ENCODE measurements at places on chromosomes 12 and 14.
A peak's percentile ranks its signal among the peaks of the same experiment; 100 is the strongest.

GRCh38 chr12:132441871-132442863 lies 47.8 kb upstream of the FBRSL1 start:
- no peak for DNase-seq

- DNase-seq = peak; percentile 42
These were observed 858 bp upstream of the ANKRD13A start for GRCh38 chr12:109998241-109998903.

- DNase-seq = no peak
These were observed 5.2 kb upstream of the AAAS start for GRCh38 chr12:53326460-53327185.

DNA sequence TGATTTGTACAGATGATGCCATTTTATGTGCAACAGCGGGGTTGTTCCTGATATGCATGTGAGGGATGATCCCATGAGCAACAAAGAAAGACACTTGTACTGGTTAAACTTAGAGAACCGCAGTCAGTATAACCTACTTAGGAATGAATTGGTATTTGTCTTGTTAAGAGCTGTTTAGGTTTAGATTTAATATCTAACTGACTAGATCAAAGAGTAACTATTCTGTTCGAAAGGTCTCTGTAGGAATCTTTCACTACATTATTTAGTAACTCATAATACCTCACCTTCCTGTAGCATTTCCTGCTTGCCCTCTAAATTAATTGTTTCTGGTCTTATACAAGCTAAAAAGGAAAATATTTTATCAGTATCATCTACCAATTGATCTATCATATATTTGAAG lies 350.4 kb downstream of the TRHDE start:
- no peak for DNase-seq

- DNase-seq = no peak
These were observed 186.7 kb downstream of the MON2 start for GRCh38 chr12:62653304-62653703.

DNA sequence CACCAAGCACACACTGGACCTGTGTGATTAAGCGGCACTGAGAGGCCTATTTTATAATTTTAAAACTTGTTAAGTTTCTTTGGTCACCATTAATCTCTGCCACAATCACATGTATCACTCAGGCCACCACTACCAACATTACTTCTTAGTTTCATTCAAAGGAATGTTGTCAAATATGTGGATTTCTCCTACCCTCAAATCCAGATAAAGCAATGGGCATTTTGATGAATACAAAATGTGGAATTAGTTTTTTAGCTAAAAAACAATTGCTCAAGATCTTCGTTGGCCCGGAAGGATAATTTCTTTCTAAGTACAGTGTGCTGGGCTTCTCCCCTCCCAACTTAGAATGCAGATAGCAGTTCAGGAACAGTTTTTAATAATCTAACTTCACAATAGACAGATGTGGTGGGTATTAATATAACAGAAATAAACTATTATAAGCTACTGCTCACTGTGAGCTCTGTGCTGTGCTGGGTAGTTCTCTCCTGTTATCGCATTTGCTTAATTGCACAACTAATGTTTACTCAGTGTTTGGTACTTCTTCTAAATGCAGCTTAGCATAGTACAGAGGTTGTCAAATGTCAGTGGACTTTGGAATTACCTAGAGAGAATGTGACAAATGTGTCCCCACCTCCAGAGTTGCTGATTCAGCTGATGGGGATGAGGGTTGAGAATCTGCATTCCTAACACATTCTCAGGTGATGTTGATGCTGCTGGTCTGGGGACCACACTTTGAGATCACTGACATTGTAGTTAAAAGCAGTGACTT lies 266.7 kb upstream of the AMIGO2 start:
- no peak for DNase-seq

DNA sequence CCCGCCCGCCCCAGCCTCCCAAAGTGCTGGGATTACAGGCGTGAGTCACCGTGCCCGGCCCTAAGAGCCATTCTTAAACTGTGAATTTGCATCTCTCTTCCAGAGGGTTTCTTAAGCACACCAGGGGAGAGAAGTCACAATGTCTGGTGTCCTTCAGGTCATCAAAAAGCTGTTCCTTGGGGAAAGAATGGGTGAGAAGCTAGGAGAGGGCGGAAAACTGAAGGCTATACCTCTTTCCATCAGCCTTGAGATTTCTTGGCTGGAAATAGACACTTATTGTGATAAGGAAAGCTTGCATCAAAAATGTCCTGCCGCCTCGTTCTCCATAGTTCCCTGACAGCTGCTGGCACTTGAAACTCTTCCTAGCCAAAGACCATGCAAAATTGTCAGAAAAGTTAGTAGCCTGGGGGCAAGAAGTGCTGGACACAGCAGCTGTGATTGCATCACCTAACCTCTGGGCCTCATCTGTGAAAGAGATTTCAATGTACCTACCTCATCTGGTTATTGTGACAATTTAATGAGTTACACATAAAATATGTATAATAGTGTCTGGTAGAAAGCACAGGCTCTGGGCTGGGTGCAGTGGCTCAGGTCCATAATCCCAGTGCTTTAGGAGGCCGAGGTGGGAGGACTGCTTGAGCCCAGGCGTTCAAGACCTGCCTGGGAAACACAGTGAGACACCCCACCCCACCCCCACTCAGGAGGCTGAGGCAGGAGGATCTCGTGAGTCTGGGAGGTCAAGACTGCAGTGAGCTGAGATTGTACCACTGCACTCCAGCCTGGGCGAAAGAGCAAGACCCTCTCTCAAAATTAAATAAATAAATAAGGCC lies 9.7 kb upstream of the UBC start:
- peak; percentile 69 for DNase-seq

DNA sequence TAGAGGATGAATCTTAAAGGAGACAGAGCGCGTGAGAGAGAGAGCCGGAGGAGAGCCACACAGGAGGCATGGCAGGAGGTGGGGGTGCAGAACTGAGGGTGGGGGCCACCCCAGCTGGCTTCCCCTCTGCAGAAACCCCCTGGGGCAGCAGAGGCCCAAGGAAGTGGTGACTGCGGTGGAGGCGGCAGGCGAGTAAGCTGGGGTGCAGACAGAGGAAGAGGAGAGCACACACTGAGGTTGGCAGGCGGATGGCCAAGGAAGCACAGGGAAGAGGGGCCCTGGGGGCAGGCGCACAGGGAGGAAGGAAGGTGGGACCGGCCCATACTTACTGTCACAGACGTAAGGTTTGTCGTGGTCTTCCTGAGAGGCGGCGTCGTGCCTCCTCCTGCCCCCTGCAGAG lies 179.8 kb downstream of the DPF3 start:
- DNase-seq = no peak

DNA sequence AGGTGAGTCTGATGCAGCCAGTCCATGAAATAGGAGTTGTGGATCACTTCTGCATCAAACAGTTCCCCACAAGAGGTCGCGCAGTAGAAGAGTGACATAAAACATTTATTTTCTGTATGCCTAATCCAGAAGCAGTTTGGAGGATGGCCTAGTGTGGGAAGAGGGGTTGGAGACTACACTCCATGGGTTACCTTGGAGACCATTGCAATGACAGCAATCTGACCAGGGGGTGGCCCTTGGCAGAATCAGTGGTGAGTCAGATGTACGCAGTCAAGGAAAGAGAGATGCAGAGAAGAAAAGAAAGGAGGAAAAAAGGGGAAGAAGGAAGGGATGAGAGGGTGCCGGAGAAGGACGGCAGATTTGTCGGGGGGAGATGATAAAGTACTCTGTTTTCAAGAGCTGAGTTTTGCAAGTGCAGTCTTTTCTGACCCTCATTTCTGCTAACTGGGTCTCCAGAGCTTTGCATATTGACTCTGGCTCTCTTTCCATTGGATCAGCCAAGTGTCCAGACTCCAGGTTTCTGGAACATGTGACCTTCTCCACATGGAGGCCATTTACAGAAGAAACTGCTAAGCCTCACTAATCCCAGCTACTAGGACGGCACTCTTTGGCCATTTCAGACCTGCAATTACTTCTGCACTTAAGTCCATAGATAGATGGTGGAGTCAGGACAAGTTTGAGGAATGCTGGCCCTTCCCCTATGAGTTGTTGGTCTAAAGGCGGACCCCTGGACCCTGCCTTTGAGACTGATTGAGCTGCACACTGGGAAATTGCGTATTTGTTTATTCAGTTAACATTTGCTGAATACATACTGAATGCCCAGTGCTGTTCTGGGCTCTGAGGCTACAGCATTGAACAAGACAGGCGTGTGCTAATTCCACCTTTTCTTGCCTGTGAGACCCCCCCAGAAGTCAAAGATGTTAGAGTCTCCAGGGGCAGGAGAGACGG lies 424.2 kb downstream of the BCL11B start:
- no peak for DNase-seq

- no peak for DNase-seq
These were observed 438.8 kb upstream of the USP15 start for GRCh38 chr12:61821381-61821780.

DNA sequence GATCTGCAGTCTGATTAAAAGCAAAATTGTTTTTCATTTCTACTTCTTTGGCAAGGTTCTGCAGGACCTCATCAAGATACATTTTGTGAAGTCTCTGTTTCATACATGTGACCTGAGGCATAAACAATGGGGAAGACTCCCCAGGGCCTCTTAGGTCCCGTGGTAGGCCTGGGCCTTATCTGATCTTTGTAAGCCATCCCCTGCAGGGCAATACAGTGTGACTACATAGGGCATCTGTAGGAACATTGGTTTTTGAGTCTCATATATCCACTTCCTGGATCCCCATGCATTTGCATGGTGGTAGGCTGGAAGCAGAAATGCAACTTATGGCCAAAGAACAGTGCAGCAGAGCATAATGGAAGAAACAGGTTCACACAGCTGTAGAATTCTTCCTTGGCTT lies 6.0 kb downstream of the FAR2 start:
- DNase-seq = no peak

GRCh38 chr12:72432037-72432604 lies 160.0 kb downstream of the TRHDE start:
- no peak for DNase-seq

GRCh38 chr12:104700324-104700723 lies 243.6 kb downstream of the CHST11 start:
- DNase-seq = no peak

DNA sequence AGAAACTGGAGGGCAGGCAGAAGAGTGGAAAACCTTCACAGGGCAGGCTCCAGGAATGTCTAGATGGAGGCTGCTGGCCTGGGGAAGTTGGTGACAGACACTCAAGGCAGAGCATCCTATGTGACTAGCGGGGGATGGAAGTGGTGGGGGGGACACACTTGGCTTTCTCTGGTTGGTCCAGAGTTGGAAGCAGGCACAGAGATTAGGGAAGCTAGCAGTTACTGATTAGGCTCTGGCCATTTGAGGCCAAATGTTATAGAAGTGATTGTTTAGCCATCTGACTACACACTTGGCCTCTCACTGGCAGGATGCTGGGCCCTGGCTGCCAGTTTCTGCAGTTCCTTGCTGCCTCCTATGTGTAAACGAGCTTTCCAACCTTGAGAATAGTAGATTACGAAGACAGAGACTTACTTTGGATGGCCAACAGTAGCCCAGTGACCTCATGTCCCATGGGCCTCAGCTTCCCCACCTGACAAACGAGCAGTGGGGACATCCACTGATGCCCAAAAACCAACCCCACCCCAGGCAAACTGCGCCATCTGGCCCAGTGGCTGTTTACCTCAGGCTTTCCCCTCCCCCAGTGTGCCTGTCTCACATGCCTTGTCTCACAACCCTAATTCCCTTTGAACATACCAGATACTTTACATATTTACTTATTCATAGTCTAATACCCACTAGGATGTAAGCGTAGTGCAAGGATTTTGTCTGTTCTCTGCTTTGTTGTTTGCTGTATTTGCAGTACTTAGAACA lies 102.7 kb downstream of the PAPLN start:
- no peak for DNase-seq

- DNase-seq = no peak
These were observed 136.8 kb downstream of the ADGRD1 start for GRCh38 chr12:131090274-131091210.

DNA sequence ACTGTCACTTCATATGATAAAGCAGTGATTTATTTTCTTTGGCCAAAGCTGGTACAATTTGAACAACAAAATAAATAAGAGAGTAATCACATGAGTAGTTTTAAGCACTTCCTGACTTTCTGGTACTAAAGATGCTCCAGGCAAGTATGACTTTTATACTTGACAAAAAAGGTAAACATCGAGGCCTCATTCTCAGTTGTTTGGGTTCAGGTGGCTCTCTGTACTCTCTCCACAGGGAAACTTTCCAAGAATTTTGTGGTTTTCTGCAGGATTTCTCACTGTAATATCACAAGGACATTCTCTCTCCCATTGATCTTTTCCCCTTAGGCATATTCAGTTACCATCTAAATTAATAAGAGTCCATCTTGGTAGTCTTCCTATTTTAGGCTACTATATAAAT lies 26.6 kb upstream of the KCNC2 start:
- no peak for DNase-seq

DNA sequence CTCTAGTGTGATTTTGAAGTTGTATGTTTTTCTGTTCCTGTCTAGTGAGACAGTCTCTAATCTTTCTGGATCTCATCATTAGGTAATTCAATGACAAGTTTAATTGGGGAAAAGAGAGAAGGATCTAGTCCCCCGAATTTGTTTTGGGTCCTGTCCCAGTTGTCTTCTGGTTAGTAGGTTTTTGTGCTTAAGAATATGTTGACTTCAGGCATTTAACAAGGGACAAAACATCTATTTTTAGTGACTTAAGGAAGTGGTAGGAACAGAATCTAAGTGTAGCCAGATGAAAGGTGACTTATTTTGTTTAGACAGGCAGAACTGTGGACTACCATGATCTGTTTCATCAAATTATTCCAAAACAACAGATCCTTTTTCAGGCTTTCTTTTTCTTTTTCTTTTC lies 2.2 kb downstream of the GPATCH2L start:
- DNase-seq = no peak

DNA sequence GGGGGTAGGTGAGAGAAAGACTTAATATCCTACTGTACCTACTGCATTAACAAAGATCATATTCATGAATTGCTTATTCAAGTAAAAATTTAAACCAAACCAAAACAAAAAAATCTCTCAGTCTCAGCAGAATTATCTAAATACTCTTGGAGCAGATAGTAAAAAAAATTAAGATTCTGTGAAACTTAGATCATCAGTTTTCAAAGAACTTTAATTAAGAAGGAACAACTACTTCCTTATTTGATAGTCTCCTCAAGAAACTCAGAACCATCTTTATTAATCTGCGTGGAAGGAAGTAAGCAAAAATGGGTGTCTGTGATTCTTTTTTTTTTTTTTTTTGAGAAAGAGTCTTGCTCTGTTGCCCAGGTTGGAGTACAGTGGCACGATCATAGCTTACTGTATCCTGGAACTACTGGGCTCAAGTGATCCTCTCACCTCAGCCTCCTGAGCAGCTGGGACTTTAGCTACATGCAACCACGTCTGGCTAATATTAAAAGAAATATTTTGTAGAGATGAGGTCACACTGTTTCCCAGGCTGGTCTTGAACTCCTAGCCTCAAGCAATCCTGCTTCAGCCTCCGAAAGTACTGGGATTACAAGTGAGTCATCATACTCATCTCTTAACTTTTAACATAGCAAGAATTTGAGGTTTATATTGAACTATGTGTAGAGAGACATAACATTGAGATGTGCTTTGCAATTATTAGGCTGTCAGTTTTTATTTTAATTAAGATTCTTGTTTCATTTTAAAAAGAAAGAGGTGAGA lies 37.4 kb downstream of the GAS2L3 start:
- peak; percentile 6 for DNase-seq

GRCh38 chr14:50920482-50921230 lies 23.6 kb downstream of the PYGL start:
- peak; percentile 93 for DNase-seq

Data from fibroblast of skin of right quadriceps (primary cell).